SK-MEL-5 (cell line): ENCODE measurements at places on chromosomes 16 and 17. TPM values are rescaled to one million over a fixed set of nuclear protein-coding genes. Genes with fewer than 3 reads are reported as not detected.

GRCh38 chr17:20073055-20073979, 64.2 kb downstream of the SPECC1 start:
- DNase-seq: no peak

DNA sequence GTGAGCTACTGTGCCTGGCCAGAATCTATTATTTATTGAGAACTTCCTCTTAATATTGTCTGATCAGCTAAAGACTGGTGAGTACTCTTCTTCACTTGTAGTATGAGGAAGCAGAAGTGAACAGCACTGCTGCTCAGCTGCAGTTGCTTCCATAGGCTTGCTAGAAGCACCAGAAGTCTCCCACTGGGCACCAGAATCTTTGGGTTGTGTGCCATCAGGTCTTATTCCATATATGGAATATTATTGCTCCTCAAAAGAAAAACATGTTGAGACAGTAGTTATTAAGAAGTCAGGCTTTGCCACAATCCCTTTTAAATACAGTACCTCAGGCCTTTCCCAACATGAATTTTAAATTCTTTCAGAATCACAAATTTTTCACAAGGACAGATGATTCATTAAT, 17.2 kb downstream of the SNTB2 start:
- DNase-seq: no peak

HEXIM2 gene
- 14.0 and 14.2 TPM in 2 replicates for total RNA-seq

DNA sequence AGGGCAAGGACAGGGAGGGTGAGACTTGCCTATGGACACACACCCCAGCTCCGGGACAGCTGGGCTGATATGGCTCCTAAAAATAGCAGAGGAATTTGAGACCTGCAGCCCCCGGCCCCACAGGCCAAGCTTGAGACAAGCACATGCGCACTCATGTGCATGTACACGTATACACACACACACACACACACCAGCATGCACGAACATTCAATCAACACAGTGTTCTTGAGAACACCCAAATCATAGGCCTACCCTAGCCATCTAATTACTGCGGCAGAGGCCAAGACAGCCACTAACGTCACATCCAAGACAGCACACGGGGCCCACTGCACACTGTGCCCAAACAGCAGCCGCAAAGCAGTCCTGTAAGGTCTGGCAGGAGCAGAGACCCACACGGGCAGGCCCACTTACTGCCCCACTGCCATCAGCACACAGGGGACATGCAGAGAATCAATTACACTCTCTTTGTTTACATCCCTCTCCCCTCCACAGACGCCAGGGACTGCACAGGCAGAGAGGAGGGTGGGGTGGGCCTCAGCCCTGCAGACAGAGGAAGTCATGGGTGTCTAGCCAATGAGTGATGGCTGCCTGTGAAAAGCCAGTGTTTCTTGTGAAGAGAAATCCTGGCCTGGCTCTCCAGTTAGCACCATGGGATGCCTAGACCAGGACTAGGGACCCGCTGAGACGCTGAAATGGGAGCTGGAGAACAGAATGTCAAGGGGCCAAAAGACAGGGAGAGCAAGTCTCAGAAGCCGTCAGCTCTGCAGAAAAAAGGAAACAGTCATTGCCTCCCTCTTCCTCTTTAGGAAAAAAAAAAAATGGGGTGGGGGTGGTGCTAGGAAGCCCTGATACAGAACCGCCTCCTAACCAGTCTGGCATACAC, 39.3 kb downstream of the MYO18A start:
- no peak for DNase-seq

KIF19 gene
- 0.11 TPM in 1 of 2 replicates, not detected in the other for total RNA-seq

DNA sequence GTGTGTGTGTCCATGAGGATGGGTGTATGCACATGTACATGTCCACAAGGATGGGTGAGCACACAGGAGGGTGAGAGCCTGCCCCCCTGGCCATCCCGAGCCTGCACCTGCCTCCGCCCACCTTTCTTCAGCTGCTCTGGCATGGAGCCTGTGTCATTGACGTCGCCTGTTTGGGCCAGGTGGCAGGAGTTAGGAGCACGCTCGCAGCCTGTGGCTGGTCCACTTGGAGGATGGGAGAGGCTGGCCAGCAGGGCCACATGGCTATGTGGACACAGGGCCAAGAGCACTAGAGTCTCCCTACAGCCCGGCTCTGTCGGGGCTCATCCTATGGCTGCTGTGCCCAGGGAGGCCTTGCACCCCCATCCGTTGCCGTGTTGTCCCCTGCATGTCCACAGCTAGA, 21.4 kb downstream of the BAHCC1 start:
- no peak for DNase-seq

GRCh38 chr17:19830061-19830460, 37.7 kb downstream of the ULK2 start:
- no peak for DNase-seq

DNA sequence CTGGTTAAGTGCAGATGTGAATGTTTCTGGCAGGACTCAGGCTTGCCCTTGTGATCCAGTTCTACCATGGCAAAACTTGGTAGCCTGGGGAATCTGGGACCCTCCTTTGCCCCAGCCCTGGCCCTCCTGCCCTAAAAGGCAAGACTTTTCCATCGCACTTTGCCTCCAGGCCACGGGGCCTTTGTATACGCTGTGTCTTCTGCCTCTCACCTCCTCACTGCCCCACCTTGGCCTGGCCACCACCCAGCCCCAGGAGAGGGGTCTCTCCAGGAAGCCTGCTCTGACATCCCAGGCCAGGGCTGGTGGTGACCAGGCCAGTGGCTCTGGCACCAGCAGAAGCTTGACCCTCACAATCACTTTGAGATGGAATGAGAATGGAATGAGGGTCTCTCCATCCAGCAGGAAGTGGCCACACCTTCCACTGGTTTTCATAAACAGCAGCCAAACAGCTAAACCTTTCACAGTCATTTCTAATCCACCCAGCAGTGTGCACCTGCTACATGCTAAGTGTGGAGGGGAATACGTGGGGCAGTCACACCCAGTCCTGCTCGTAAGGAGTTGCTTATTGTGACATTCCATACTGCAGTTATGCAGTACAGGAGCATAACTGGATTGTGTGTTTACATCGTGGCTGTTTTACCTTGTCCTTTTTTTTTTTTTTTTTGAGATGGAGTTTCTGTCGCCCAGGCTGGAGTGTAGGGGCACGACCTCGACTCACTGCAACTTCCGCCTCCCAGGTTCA, 1.6 kb upstream of the MRPL38 start:
- no peak for DNase-seq

DNA sequence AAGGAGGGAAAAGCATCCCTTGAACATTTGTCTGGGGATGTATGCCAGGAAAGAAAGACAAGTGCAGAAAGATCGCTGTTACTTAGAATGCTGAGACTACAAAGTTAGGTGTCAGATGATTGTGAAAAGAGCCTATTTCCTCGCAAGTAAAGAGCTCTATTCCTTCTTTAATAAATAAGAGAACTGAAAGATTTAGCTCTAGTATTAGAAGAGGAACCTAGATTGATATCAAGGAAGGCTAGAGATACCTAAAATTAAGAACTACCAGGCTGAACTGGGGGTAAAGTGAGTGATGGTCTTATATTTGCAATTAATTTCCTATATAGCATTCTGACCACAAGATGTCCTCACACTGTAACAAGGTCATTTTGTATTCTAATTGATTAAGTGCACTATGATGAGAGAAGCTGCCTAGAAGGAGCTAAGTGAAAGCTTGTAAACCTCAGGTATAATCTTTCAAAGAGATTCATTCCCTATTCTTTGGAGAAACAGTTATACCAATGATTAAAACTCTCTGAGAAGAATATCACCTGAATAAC, 62.3 kb downstream of the SSH2 start:
- peak; percentile 43 for DNase-seq

DNA sequence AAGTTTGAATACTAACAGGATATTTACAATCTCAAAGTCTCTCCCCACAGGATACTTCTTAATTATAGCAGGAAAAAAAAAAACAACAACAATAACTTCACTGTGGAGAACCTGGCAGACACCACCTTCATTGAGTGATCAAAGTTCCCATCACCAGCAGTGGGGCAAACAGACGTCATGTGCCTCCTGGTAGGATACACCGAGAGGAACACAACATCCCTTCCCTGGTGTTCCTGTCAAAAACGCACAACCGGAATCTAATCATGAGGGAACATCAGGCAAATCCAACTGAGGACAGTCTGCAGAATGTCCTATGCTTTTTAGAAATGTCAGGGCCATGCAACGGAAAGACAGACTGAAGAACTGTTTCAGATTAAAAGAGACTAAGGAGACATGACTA, 80.0 kb downstream of the ZFHX3 start:
- peak; percentile 7 for DNase-seq

OR3A2 gene
- total RNA-seq: not detected in 2 replicates

- peak; percentile 43 for DNase-seq
These were observed 47.2 kb downstream of the HOXB1 start for GRCh38 chr17:48483471-48484131.

SNF8 gene
- total RNA-seq: 117 and 132 TPM in 2 replicates

TPPP3 gene
- total RNA-seq: 0.16 and 0.55 TPM in 2 replicates

NEUROD2 gene
- not detected in 2 replicates for total RNA-seq

DNA sequence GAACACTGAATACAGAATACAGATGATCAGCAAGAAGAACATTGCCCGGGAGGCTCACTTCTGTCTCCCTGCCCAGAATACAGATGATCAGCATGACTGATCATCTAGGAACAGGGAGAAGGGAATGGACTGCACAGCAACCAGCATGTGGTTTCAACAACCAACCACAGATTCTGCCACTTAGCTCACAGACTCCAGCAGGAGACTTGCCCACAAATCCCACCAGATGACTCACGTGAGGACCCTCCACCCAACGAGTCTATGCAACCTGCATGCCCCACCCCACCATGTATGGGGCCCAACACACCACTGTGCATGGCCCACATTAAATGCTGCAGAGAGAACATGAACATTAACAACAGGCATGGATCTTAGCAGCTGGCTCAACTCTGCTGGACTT, 36.1 kb upstream of the ALOX12 start:
- no peak for DNase-seq

SMPD3 gene
- total RNA-seq: 0.03 and 0.77 TPM in 2 replicates

DNA sequence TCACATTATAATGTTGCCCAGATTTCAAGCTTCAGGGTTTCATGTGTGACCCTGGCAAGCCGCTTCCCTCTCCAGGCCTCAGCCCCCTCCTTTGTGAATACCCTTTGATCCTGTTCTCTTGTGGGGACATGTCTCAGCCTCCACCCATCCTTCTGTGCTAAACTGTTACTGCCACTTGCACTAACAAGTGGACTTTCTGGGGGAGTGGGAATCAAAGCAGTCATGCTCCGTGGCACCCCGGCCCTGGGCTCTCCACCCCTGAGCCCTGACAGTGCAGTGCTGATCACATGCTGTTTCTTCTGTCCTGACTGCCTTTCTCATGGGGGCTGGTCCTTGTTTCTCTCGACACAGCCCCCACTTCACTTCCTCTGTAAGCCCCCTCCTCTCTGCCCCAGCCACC, 9.7 kb upstream of the DCAF7 start:
- no peak for DNase-seq

DNA sequence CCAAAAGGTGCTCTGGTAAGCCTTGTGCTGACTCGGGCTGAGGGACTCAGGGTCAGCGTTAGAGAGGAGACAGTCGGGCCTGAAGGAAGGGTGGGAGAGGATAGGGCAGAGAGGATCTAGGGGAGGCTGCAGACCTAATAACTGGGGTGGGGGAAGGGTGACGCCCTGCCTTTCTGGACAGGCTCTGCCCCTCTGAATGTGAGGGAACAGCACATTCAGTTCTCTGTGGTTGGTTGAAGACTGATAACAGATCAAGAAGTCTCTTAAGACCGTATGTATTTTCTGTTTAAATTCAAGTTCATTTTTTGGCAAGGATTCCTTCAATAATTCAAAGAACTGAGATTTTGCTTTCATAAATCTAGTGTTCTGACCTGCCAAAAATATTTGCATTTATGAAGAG, 56.2 kb upstream of the TEKT3 start:
- DNase-seq: no peak

DNA sequence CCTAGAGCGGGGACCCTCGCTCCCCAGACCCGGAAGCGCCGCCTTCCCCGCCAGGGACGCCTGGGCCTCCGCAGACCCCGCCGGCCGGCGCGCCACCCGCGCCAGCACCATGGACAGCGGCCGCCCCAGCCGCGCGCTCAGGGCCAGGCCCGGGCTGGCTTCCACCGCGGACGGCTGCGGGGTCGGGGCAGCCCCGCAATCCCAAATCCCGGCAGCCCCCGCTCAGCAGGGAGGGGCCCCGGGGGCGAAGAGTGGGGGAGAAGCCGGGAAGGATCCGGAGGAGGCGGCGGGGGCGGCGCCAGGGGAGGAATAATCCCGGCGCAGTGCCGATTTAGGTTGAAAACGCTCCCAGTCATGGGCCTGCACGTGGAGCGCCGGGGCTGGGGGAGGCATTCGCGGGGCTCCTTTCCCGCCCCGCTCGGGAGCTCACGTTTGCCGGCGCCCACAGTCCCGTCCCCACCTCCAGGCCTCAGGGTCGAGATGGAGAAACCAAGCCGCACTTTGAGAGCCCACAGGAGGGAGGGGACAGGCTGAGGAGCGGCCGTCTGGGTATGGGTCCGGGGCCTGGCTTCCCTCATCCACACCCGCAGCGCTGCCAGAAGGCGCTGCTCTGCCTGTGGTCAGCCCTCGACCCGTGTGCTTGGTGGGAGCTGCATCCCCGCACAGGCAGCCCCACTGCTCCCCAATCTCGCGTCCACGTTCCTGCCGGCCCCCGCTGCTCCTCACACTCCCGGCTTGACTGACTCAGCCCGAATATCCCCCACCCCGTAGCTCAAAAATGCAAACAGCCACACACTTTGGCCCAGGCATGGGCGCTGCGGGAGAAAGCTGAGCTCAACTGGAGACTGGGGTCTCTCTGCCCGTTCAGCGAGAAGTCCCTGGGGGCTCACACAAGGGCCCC, 4.7 kb downstream of the FBXL16 start:
- DNase-seq: no peak

CHAD gene
- not detected in 2 replicates for total RNA-seq

PIRT gene
- not detected in 2 replicates for total RNA-seq
